ENCODE measurements at places on chromosomes 13 and 19.

- DNase-seq, result no peak
Observed at GRCh38 chr19:37251308-37252229, 33.6 kb downstream of the ZNF383 start.

DNA sequence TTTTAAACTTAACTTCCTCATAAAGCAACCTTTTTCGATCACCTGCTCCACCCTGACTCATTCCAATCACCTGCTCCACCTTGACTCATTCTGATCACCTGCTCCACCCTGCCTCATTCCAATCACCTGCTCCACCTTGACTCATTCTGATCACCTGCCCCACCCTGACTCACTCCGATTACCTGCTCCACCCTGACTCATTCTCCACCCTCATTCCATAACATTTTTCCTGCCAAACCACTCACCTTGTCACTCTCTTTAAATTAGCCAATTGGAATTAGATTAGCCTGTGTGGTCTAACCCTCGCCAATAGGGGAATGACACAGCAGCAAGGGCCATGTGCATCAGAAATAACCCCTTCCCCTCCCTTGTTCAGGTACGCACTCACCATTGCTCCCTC is 31.9 kb upstream of the ZNF83 start:
- no peak for DNase-seq

- DNase-seq, result no peak
Observed at GRCh38 chr13:78826312-78826711, 167.4 kb upstream of the OBI1 start.

GRCh38 chr13:30346153-30346788 is 38.9 kb upstream of the KATNAL1 start:
- DNase-seq, result peak; percentile 78

DNA sequence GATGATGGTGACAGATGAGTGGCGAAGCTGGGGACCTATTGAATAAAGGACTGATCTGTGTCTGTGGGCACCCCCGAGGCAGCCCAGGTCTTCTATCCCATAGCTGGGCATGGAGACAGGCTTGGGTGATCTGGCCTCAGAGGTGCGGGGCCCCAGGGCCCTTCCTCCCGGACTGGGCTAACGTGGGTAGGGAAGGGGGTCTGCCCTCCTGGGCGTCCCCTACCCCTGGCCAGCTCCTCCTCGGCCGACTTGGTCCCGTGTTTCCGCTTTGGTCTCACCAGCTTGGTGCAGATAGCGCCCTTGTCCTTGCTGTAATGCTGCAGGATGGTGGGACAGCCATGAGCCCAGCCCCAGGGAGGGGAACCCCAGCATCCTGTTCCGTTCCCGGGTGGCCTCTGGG is 3.3 kb downstream of the MATK start:
- no peak for DNase-seq

DNA sequence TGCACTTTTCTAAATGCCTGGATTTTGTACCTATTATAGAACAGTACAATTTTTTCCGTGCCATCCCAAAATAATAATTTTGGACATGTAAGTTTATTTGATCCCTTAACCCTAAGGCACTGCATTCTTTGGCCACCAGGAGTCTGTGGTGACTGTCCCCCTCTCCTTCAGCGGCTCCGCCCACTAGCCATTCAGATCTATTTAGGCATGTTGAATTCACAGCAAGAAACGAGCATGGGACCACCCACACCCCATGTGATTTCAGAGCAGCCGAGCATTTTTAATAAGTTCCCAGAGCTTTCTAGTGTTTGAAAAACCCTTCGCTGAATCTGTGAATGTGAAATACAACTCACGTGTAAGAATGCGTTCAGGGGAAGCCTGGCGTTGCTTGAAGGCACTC is 567.5 kb downstream of the MYO16 start:
- no peak for DNase-seq

GRCh38 chr13:98523455-98524102 is 53.3 kb downstream of the STK24 start:
- no peak for DNase-seq

DNA sequence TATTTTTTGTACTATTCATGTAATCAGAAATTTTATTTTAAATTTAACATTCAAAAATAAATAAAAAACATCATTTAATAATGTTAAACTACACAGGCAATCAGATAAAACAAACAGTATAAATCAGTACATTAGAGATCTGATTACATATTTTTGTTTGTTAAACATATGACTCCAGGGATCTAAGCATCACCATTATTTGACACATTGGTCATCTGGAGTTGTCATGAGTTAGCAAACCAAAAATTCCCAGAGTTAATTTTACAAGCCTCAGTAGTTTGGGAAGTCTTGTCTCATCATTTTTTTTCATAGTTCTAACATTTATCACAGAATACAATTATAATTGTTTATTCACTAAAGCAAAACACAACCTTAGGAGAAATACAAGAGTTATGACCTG is 770.8 kb upstream of the SLITRK6 start:
- no peak for DNase-seq

DNA sequence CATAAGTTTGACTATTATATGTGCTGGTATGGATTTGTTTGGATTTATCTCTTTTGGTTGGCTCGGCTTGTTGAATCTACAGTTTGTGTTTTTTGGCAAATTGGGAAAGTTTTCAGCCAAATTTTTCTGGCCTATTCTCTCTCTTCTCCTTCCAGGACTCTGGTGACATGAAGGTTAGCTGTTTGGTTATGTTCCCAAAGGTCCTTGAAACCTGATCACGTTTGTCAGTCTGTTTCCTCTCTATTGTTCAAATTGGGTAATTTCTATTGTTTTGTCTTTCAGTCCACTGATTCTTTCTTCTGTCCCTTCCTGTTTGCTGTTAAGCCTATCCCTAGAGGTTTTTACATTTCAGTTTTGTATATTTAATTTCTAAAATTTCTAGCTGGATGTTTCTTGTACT is 81.5 kb upstream of the SHISA2 start:
- no peak for DNase-seq

GRCh38 chr19:34985249-34986022 is 14.7 kb upstream of the GRAMD1A start:
- no peak for DNase-seq

GRCh38 chr19:4744451-4745174 is 21.0 kb upstream of the DPP9 start:
- DNase-seq, result no peak

DNA sequence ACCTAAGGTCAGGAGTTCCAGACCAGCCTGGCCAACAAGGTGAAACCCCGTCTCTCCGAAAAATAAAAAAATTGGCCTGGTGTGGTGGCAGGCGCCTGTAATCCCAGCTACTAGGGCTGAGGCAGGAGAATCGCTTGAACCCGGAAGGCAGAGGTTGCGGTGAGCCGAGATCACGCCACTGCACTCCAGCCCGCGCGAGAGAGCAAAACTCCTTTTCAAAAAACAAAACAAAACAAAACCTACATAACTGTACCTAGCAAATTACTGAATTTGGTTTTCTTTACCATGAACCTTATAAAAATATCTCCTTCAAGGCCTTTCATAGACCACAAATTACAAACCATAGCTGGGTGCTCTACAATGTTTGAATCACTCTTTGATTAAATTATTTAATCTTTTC is 760 bp downstream of the ZNF91 start:
- DNase-seq, result peak; percentile 33

GRCh38 chr19:41398050-41398418 is 416 bp downstream of the BCKDHA start:
- no peak for DNase-seq

DNA sequence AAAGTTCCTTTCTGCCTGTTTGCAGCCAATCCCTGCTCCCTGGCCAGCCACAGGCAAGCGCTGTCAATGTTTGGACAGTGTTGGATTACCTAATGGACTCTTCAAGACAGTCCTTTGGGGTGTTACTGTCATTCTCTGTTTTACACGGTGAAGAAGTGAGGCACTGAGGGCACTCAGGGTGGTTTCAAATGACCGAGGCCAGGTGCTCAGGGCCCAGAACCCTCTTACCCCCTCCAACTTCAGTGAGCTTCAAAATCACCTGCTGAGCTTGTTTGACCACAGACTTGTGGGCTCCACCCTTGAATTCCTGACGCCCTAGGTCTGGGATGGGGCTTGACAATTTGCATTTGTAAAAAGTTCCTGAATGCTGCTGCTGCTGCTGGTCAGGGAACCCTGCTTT is 97.9 kb downstream of the GGACT start:
- no peak for DNase-seq

DNA sequence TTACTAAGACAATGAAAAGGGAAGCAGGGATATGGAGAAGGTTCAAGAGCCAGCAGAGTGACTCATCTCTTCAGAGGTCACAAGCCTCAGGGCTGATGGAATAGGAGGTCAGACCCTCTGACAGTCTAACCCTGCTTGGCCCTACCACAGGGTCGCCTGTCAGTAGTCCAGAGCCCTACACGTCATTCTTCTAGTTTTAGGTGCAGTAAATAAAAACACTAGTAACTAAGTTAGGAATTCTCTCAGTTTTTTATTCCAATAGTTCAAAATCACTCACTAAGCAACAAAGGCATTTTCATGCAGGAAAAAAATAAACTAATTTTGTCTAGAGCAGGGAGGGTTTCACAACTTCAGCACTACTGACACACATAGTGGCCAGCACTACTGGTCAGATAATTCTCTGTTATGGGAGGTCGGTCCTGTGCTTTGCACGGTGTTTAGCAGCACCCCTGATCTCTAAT is 27.2 kb downstream of the FOXO1 start:
- DNase-seq, result no peak

DNA sequence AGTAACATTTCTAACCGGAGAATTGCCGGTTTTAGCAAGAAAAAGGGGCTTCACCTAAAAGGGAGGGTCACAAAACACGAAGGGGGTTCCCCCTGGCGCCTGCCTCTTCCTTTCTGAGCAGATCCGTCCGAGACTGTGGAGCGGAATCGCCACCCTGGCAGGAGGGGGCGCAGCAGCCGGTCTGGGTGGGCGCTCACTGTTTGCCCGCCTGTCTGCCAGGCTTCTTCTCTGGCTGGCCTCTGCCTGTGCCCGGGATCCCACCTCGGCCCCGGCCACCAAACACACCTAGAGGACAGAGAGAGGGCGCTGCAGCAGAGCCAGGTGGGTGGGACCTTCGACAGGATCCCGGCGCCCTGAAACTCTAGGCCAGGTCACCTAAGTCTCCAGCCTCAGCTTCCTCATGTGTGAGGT is 15.6 kb downstream of the LSM4 start:
- no peak for DNase-seq

DNA sequence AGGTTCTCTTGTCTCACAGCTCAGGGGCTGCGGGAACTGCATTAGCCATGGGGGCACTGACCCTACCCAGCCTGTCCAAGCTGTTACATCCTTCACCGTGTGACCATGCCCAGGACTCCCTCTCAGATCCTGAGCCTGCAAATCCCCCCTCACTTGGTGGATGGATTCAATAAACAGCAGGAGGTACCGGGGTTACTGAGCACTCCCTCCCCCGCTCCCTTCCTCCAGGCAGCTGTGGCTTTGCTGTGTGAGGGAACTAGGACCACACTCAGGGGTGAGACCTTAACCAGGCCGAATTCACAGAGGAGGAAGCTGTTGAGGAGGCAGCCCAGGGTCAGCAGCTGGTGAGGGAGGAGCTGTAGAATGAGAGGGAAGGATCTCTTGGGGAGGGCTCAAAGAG is 27.0 kb upstream of the CEACAM1 start:
- no peak for DNase-seq

- no peak for DNase-seq
Observed at GRCh38 chr13:100138859-100139491, 50.1 kb downstream of the PCCA start.

DNA sequence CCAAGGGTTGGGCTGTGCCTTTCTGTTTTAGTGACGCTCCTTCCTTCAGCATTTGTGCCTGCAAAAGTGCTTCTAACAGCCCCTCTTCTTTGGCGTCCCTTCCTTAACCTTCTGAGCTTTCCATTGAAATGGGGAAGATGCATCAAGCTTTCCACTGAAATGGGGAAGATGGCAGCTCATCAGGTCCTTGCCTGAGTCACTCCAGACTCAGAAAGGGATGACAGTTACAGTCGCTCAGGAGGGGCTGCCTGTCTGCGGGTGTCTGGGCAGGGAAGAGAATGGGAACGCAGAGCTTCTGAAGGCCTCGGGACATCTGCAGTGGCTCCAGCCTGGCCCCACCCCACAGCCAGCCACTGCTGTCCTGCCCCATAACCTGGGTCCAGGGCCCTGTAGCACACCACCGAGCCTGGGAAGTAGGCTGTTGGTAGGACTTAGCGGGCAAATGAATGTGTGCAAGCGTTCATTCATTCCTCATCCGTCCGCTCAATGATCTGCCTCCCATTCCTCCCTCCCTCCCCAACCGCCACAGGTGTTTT is 9.8 kb downstream of the AP1M1 start:
- no peak for DNase-seq

DNA sequence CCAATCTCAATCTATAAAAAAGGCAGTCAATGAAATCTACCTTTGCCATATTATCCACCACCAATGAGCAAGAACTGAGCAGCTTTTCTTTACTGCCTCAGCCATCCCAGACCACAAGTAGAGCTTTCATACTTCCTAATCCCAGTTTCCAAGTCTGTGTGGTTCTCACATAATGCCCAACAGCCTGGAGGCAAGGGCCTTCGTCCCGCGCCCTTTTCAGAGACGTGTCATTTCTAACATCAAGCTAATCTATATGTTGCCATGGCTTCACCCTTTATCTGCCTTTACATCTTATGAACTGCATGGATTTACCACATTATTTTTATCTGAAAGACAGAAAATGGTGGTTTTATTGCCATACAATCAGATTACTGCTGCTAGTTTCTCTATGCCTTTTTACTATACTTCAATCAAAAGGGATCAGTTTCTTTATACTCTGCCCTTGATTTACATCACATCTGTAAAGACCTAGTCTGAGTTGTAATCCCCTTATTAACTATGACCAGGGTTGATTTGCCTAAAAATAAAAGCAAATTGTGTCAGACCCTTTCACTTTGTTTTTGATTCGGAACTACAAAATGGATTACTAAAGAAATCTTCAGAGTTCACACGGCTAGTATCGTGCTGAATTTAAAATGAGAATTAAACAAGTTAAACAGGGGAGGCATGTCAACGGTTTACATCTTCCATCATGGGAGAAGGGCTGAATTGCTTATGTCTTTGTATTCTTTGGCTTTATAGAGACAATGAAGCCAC is 5.9 kb downstream of the EFNB2 start:
- no peak for DNase-seq

DNA sequence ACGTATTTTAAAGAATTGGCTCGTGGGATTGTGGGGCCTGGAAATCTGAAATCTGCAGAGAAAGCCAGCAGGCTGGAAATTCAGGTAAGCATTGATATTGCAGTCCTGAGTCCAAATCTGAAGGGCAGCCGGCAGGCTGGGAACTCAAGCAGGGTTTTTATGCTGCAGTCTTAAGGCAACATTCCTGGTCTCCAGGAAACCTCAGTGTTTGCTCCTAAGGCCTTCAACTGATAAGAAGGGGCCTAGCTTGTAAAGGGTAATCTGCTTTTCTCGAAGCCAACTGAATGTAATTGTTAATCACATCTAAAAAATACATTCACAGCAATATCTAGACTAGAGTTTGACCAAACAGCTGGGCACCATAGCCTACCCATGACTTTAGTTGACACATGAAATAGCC is 154.4 kb downstream of the EFNB2 start:
- DNase-seq, result no peak

DNA sequence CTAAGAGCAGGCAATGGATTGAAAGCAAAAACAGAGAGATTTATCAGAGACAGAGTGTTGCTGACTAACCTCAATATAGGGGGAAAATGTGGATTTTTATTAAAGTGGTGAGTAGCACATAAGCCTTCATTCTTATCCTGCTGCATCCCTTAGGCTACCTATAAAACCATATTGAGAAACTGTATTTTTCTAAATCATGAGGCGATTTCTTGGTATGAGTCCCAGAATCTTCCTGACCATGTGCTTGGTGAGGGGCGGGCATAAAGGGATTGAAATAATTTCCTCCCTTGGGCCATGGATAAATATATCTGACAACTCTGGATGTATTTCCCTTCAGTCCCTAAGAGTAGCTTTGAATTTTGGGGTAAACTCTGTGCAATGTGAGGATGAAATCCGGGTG is 72.8 kb downstream of the EFNB2 start:
- no peak for DNase-seq
